ENCODE measurements at places on chromosomes 1 and 21.

GRCh38 chr21:25506887-25507286 lies 100.4 kb downstream of the MRPL39 start:
- no peak for DNase-seq

- DNase-seq, result no peak
Observed at GRCh38 chr1:118143121-118143520, 41.9 kb downstream of the SPAG17 start.

DNA sequence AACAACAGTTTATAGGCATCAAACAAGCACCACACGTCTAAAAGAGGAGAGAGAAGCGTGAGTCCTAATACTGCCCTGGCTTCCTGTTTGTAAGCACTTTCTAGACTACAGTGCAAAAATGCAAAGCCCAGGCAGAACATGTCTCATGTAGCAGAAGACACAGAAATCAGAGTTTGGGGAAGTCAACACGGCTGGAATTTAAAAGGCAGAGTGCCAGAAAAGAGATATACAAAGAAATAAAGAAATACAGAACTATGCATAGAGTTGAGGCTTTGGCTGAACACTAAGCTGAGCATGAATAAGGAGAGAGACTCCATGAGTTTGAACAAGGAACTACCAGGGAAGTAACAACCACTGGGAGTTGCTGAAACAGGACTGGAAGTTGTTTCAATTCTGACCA lies 566.6 kb upstream of the NR5A2 start:
- DNase-seq, result no peak

DNA sequence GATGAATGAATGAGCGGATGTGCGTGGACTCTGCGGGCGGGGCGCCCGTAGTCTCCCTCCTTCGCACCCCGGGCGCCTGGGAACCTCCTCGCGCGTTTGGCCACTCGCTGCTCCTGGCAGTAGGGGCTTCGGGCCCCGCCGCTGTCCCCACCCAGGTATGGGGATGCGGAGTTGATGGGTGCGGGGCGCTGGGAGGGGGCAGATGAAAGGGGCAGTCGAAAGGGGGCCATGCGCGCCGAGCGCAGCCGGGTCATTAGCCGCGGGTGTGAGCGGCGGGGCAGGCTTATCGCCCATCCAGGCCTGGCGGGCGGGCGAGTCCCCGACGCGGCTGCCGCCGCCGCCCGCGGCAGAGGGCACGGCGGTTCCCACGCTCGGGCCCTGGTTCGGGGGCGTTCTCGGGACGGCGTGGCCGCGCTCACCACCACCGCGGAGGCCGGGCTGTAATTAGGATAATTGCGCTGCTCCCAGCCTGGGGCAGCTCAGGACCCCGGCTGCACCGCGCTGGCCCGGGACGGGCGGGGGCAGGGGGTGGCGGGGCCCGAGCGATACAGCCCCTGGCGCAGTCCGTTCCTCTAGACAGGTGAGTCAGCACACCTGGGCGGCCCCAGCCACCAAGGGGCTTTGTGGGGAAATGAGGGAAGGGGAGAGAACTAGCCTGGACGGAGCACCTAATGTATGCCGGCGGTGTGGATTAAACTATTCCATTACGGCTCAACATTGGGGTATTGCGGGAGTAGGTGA lies 22.1 kb upstream of the CITED4 start:
- no peak for DNase-seq

DNA sequence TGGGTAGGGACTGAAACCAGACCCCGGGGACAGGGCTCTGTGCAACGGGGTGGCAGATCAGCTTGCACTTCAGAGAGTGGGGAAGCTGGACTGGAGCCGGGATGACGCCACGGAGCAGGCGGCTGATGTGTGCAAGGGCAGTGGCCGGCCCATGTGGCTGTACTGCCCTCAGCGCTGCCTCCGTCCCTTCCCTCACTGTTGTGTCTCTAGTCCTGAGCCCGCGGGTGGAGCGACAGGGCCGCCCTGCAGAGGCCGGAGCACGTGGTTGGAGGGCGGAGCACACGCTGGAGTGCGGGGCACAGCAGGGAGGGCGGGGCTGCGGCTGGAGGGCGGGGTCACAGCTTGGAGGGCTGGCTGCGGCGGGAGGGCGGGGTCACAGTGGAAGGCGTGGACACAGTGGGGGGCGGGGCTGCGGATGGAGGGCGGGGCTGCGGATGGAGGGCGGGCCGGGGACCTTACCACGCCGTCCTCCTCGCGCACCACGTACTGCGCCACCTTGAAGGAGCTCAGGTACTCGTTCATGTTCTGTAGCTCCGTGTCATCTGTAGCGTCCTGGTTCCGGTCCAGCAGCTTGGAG lies 52.4 kb downstream of the CHD5 start:
- no peak for DNase-seq

DNA sequence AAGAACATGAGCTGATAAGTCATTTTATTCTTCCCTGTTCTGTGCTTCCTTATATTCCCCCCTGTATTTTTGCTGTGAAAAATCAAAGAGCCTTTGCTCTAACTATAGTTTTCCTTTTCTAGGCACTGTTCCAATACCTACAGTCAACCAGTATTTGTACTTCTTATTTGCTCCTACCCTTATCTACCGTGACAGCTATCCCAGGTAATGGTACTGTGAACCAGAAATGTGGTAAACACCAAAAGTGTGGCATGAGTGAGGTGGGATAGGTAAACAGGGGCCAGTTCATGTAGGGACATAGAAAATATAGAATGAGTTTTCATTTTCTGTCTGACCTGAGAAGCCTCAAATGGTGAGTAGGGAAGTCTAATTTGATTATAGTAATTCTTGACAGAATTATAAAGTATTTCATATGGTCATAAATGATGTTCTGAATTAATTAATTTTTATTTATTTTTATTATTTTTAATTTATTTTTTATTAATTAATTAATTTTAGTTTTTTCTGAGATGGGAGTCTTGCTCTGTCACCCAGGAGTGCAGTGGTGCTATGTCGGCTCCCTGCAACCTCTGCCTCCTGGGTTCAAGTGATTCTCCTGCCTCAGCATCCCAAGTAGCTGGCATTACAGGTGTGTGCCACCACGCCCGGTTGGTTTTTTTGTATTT lies 22.9 kb upstream of the AXDND1 start:
- DNase-seq, result no peak

GRCh38 chr1:40794048-40794447 lies 10.5 kb downstream of the KCNQ4 start:
- DNase-seq, result no peak

DNA sequence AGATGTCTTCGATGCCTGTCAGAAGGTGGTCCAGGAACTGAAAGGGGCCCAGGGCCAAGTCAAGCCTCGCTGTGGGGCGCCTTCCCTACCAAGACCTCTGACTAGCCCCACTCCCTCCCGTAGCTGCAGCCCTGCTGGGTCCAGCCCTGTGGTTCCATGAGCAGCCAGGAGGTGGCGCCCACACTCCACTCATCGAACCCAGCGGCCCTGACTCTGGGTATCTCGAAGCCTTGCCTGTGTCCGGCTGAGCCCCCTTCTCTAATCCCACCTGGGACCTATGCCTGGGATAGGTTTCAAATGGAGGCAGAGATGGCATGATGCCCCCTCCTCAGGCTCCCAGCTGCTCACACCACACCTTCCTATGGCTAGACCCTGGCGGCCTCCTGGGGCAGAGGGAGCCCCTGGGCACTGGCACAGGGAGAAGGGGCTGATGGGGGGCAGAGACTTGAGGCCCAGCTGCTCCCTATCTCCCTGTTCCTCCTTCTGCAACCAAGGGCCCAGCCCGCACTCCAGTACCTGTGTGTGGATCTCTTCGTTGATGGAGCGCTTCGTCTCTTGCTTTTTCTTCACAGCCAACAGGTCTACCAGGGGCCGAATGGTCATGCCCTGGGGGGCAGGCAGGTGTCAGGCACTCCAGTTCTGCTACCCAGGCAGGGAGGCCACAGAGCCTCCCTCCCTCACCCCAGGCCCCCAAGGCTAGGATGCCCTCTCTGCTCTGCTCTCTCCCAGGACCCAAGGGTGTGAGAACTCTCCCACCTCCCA lies 52.0 kb downstream of the SLC9A1 start:
- peak; percentile 60 for DNase-seq

DNA sequence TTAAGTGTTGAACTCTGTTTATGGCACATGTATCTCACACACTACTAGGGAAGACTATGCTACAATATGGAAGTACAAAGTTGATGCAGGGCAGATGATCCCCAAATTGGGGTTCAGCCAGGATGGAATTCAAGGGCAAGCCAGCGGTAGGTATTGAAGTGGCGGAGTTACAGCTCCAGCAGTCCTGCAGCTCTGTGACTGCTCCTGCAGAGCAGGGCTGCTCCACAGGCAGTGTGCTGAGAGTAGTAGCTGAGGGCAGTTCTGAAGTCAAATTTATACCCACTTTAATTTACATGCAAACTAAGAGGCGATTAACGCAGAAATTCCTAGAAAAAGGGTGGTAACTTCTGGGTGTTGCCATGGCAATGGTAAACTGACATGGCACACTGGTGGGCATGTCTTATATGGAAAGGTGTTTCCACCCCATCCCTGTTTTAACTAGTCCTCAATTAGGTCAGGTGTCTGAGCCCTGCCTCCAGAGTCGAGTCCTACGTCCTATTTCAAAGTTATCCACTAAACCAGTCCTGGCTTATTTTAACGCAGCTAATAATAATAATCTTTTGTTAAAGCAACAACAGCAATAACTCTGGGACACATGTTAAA lies 20.6 kb upstream of the CENPF start:
- DNase-seq, result no peak

- no peak for DNase-seq
Observed at GRCh38 chr1:238892612-238893011, 493.8 kb upstream of the CHRM3 start.

DNA sequence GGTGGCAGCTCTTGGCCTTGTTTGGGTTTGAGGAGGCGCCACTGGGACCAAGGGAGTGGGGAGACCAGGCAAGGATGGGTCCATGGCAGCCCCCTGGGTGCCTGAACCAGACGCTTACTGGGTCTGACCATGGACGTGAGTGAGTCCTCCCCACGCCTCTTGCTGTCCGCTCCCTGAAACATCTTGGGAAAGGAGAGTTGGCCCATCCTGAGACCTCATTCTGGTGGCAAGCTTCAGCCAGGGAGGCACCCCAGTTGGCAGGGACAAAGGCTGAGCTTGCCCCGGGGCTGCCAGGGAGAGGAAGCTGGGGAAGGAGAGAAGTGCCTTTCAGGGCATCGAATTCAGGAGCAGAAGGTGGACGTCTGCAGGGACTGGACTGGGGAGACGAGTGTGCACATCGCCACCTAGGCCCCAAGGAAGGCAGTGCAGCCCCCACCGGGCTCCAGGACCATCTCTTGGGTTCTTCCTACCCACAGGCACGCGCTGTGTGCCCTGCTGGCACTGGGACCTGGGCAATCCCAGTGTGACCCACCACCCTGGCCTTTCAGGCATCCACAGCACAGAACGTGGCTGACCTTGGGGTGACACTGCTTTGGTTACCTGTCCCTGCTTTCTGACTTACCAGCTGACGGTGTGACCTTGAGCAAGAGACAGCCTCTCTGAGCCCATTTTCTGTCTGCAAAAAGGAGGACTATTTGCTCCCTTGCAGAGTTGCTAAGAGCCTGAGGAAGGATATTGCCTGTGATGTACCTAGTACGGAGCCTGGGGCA lies 132.9 kb upstream of the WNT4 start:
- DNase-seq, result peak; percentile 50

- no peak for DNase-seq
Observed at GRCh38 chr21:15754640-15755039, 24.9 kb downstream of the USP25 start.

DNA sequence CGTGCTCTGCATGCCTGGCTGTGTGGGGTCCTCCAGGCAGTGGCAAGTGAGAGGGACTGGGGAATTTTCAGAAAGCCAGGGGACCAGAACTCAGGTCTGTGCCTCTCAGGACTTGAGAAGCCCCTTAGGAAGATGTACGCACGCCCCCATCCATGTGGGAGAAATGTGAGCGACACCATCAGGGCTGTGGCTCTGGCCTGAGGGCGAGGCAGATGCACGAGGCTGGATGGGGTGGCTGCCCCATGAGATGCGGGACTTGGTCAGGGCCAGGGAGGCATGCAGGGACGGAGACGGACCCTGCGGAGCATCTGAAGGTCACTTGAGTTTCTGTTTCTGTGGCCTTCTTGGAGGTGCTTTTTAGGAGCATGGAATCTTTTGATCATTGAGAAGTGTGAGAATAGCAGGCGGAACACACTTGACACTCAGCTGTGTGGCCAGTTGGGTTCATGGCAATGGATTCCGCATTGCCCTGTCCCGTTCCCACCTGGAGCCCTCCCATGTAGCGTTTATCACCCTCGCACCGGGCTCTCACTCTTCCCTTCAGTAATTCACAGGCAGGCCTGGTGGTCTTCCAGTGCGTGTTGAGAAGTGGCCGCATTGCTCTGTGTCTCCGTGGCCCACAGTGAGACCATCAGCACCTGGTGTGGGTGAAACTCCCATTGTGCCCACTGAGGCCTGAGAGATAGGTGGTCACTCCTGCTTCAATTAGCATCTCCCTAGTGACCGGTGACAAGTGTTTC lies 30.7 kb upstream of the ACTRT2 start:
- DNase-seq, result no peak

- no peak for DNase-seq
Observed at GRCh38 chr1:183910845-183911244, 105.9 kb downstream of the RGL1 start.

DNA sequence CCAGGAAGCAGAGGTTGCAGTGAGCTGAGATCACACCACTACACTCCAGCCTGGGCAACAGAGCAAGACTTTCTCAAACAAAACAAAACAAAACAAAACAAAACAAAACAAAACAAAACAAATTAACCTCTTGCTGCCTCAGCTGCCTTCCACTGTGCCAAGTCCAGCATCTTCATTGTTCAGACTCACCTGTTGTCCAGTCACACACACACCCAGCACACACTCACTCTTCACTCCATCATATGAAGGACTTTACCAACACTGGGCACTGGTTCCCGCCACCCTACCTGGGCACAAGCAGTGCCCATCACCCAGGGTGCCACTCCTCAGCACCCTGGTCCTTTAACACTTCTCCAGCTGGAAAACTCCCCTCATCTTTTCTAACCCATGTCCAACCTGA lies 14.6 kb downstream of the PYCR2 start:
- DNase-seq, result no peak

DNA sequence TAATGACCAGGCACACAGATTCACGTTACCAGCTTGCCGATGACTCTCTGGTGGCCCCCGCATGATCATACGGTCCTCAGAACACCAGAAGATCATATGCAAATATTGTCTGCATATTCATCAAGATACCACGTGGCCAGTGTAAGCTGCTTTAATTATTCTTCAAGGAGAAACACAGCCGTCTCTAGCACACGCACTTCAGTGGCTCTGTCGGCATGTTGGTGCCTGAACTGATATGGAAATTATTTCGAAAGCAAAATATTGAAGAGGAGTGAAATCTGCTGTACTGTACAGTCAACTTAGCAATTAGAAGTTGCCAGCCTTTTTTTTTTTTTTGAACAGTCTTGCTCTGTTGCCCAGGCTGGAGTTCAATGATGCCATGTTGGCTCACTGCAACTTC lies 5.9 kb upstream of the KIF26B start:
- no peak for DNase-seq

Measured in DMS79 treated with DMSO at 0.1 percent for 48 hours (cell line).